H4 (cell line): ENCODE measurements at places on chromosomes 5 and 9. TPM values are rescaled to one million over a fixed set of nuclear protein-coding genes. Genes with fewer than 3 reads are reported as not detected.

LHX2 gene
- 2.2 and 8.5 TPM in 2 replicates for total RNA-seq

DNA sequence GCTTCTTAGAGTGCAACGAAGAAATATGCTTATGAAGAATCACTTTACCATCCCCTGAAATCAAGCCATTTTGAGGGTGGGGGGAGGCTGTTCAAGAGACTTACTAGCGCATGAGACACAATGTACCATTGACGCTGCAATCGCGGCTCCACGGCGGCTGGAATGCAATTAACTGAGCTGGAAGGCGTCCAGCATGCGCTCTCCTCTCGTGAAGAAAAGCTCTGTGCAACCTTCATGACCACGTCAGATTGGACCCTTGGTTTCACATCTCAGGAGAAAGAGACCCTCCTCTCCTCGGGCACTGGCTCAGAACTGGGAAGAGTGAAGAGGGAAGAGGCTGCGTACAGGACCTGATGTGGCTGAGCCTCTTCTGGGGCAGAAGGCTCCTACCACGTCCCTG lies 138.5 kb upstream of the IRX2 start:
- no peak for DNase-seq

- DNase-seq, result no peak
Observed at GRCh38 chr5:59115345-59115744, 532.5 kb downstream of the RAB3C start.

GRCh38 chr5:143214890-143215289 lies 188.6 kb downstream of the NR3C1 start:
- DNase-seq, result no peak
